Thoracic aorta (tissue), 2 donors: ENCODE measurements at places on chromosomes 1 and 21.

DNA sequence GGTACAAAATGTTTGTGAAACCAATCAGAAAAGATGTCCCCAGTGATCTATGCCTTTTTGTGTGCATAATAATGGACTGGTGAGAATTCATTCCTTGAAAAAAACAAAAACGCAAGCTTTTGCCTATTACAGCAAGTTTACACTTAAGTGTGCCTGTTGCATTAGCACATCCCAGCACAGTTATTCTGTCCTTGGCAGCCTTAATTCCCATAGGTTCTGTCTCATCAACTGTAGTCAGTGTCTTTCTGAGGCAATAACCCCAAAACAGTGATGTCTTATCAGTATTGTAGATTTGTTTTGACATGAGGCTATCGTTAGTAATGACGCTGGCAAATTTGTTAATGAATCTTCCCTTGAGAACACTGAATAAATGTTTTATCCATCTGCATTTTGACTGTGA lies 109.9 kb upstream of the KCTD3 start:
- DNase-seq: no peak

- DNase-seq: no peak
Measured at GRCh38 chr1:226603858-226604559, 55.4 kb downstream of the STUM start.

DNA sequence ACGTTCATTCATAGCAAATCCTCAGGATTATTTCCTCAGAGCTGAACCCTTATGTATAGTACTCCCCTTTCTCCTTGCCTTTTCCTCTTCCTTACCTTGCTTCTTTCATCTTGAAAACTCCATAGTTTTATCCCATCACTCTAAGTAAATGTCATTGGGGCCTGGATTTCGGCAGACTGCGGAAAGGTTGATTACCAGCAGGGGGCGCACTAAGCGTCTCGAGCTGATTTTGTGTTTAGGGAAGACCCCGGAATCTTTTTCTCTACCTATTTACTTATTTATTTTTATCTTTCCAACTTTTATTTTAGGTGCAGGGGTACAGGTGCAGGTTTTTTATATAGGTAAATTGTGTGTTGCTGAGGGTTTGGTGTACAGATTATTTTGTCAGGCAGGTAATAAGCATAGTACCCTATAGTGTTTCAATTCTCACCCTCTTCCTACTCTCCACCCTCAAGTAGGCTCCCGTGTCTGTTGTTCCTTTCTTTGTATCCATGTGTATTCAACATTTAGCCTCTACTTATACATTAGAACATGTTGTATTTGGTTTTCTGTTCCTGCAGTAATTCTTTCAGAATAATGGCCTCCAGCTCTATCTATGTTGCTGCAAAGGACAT lies 11.4 kb upstream of the MTARC1 start:
- no peak for DNase-seq

GRCh38 chr1:171090604-171091003 lies at the start of gene FMO3:
FMO3 (plus strand) TSS chr1:171090905; CDS start chr1:171092659, 1,754 bp downstream.
- no peak for DNase-seq

- DNase-seq: no peak
Measured at GRCh38 chr21:34559089-34559631, 47.1 kb upstream of the KCNE1 start.

DNA sequence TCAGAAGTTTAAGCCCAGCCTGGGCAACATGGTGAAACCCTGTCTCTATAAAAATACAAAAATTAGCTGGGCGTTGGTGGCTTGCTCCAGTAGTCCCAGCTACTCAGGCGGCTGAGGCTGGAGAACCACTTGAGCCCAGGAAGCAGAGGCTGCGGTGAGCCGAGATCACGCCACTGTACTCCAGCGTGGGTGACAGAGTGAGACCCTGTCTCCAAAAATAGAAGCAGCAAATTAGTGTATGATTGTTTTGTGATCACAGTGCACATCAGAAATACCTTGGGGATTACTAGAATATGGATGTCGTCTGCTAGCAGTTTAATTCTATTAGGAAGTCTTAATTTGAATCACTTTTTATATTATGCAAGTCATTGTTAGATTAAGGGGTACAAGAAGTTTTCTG lies 59.0 kb downstream of the ZBTB17 start:
- DNase-seq: no peak

GRCh38 chr1:186059752-186060151 lies 315.3 kb downstream of the TPR start:
- DNase-seq: no peak

DNA sequence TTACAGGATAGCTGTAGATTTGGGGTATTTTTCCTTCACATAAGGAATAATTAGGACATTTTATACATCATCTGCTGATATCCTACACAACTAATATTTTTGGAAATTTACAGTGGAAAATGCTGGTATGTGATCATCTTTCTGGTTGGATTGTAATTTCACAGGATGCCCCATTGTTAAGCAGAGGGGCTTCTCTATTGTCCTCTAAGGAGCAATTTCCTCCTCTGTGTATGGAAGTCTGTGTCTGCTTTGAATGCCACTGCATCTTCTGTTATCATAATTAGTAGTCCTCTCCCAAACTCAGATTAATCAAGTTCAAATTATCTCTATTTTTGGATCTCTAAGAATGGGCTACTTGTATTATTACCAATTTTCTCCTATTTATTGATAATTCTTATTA lies 988.1 kb upstream of the B3GALT2 start:
- DNase-seq: no peak

DNA sequence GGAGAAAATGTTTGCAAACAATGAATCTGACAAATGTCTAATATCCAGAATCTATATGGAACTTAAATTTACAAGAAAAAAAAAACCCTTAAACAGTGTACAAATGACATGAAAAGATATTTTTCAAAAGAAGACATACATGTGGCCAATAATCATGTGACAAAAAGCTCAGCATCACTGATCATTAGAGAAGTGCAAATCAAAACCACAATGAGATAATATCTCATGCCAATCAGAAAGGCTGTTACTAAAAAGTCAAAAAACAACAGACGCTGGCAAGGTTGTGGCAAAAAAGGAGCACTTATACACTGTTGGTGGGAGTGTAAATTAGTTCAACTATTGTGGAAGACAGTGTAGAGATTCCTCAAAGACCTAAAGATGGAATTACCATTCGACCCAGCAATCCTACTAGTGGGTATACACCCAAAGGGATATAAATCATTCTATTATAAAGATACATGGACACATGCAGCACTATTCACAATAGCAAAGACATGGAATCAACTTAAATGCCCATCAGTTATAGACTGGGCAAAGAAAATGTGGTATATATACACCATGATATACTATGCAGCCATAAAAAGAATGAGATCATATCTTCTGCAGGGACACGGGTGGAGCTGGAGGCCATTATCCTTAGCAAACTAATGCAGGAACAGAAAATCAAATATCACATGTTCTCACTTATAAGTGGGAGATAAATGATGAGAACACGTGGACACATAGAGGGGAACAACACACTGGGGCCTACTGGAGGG lies 123.2 kb downstream of the PTPRC start:
- DNase-seq: no peak

- DNase-seq: no peak
Measured at GRCh38 chr1:154460695-154461260, 41.2 kb upstream of the TDRD10 start.

DNA sequence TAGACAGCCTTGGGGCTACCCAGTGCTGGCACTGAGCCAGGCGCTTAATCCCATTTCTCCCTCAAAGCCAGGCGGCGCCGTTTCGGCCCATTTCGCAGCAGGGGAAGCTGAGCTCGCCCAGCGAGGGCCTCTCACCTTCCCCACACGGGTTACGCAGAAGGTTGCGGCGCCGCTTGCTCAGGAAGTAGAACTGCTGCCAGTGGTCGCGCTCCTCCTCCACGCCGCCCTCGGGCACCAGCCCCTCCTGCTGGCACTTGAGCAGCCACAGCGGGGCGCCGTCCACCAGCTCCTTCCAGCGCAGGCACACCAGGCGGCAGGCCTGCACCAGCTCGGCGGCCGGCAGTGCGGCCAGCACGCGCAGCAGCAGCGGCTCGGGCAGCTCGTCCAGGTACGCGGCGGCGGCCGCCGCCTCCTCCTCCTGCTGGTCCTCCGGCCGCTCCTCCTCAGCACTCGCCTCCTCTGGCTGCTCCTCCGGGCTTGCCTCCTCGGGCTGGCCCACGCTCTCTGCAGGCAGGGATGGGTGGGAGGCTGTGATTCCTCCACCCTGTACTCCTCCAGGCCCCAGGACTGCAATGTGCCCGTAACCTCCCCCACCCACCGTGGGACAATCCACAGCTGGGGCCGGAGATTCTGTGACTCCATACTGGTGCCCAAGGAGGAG lies 3.8 kb downstream of the FBXO2 start:
- DNase-seq: peak; percentile 32

GRCh38 chr1:86971778-86972177 lies 57.3 kb downstream of the HS2ST1 start:
- DNase-seq: no peak

DNA sequence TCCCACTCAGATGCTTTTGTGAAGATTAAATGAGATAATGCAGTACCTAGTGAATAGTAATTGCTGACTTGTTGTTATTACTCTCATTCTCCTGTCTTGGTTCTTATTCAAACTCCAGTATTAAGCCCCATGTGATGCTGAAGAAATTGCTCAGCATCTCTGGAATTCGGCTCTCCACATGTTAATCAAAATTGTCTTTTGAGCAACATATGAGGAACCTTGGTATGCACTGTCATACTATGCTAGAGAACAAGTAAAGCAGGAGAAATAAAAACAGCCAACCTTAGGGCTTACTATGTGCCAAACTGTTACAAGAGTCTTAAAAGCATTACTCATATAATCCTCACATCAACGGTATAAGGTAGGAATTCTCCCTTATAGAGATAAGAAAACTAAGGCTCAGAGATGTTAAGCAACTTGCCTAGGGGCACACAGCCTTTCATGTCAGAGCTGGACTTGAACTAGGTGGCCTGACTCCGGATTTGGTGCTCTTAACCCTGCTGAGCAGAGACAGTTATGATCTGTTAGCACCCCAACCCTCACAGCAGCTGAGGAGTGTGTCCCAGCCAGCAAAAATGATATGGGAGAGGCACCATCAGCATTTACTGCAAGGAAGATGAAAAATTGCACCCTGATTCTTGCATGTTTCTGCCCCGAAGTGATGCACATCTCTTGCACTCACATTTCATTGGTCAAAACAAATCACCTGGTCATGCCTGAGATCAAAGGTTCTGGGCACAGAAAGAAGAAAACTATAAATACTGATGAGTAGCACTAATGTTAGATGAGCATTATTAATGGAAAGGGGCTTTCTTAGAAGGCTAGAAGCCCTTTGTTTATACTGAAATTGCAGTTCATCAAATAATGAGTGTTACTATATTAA lies 102.3 kb downstream of the OMA1 start:
- DNase-seq: no peak

DNA sequence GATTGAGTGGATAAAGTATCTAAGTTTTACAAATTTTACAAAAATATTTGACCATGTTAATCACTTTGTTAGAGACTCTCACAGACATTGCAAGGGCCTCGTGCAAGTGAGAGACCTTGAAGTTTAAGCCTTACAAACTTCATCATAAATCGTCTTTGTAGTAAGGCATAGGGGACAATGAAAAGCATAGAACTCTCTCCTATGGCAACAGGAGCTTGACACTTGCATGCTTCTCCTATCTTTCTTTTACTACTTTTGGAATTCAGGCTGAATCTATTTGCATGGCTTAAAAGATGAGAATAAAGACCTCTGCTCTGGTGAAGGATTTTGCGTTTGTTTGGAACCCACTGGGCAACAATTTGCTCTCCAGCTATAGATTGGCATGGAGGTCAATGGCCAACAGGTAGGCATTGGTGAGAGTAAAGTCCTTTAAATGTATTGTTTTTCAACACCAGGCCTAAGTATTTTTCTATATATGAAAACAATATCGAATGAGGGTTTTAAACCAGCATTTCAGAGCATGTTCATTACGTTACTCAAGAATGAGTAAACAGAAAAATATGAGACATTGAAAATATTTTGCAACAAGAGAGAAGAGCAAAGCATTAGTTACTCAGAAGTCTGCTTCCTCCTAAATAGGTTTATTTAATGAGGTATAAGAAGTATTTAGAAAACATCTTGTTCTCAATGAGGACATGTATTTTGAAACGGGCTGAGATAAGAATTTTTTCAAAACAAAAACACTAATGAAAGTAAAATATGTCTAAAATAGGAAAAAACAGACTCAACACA lies 192.2 kb downstream of the TGFB2 start:
- no peak for DNase-seq

GRCh38 chr1:152878042-152878441 lies at the start of gene SMCP:
SMCP (plus strand) TSS chr1:152878322; CDS start chr1:152884423, 6,101 bp downstream.
- DNase-seq: no peak
